Stimulated activated CD8-positive, alpha-beta memory T cell treated with anti-CD3 and anti-CD28 coated beads, Interleukin-12 subunit alpha, Interleukin-12 subunit beta, amount 100 ng/mL, for 1 hour (primary cell): ENCODE measurements at places on chromosomes 4 and X.

GRCh38 chr4:24370421-24370820 lies 213.9 kb downstream of the DHX15 start:
- no peak for DNase-seq

- no peak for DNase-seq
These were observed 455.6 kb upstream of the BOD1L1 start for GRCh38 chr4:14083150-14083549.

DNA sequence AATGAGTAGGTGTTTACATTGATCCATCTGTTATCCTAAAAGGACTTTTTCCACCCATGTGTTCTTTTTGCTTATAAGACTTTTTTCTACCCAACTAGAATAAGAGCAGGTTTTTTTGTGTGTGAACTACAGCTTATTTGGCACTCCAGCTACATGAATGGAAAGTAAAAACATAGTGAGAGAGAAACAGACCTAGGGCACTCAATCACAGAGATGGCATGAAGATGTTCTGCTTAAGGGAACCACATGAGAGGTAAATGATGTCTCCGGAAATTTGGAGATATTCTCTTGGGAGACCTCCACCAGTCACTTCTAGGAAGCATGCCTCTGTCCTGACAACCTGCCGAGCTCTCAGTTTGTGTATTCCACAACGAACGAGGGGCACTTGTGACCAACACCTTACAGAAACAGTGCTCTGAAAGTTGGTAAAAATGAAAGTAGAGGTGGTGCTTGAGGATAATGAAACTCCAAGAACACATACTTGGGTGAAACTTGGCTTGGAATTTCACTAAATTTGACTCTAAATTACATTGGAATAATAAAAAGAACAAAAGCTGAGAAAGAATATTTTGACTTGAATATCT lies 788.4 kb upstream of the GALNTL6 start:
- DNase-seq = no peak

GRCh38 chr4:130054908-130055307 lies 959.0 kb downstream of the C4orf33 start:
- no peak for DNase-seq

DNA sequence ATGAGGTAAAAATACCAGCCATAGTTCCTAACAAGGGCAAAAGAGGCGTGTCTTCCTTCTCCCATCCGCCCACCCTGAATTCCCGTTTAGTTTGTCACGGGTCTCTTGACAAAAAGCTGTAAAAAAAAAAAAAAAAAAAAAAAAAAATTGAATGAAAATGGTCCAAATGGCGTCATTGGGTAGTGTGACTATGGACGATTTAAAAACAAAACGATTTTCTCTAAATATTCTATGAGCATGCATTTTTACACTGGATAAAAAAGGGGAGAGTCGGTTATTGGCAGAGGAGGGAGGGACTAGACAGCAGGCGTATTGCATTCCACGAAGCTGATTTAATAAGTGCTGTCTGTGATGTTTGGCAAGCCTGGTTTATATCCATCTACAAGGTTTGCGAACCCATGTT lies at the start of gene FAM133A:
Gene FAM133A (plus strand): TSS at position 338 of the 403 bp plus-strand sequence. CDS start 35,214 bp downstream, outside the sequence.
- no peak for DNase-seq

- no peak for DNase-seq
These were observed 22.3 kb upstream of the EMCN start for GRCh38 chr4:100540131-100540530.

- DNase-seq = no peak
These were observed 33.0 kb downstream of the HDX start for GRCh38 chrX:84469226-84469625.

DNA sequence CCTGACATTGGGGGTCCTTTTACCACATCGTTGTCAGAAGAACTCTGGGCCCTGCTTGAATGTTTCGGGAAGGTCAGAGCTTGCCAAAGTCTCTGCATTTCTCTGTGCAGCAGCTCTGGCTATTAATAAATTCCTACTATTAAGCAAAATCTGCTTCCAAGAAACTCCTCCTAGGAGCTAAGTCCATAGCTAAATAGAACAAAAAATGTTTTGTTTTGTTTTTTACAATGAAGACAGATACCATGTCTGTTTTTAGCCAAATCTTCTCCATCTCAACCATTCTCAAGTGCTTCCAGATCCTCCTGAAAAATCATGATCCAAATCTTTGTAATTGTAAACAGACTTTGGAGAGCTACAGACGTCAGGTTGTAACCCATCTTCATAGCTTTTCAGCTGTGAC lies 161.6 kb downstream of the SPATA18 start:
- DNase-seq = no peak

- no peak for DNase-seq
These were observed 20.8 kb downstream of the ATP5ME start for GRCh38 chr4:653080-653821.

- no peak for DNase-seq
These were observed 12.1 kb upstream of the VSIG4 start for GRCh38 chrX:66051980-66052379.

GRCh38 chrX:136250191-136251040 lies 784 bp downstream of the MAP7D3 start:
- DNase-seq = peak; percentile 11

DNA sequence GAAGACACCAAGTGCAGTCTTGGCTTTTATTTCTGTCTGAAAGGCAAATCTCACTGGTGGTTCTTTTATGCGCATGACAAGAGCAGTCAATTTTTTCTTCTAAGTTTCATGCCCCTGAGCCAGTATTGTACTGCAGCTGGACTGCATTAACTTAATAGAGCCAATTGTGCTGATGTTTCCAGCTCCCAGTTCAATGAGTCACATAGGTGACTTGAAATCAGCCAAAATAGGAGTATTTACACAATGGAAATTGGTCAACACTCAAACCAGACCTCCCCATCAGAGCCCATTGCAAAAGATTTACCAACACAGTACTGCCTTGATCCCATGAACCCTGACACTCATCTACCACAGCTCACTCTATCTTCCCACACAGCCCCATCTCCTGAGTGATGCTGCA lies 100.3 kb upstream of the GUCY1A1 start:
- no peak for DNase-seq

- DNase-seq = no peak
These were observed 58.0 kb downstream of the SPCS3 start for GRCh38 chr4:176377780-176378179.

DNA sequence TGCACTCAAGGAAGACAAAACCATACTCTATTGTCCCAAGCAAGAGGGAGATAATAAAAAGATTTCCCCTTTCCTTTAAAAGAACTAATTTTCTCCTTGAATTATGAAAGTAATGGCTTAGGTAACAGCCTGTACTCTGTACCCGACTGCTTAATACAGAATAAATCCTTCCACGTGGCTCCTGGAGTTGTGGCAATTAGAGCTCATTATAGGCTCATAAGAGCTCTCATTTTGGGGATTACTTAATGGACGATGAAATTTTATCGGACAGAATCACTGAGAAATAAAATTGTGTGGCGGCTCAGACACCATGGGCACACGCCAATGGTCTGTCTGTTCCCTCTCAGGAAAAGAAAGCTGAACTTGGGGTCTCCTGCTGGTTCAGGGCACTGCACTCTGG lies 2.8 kb upstream of the GSX2 start:
- DNase-seq = no peak

DNA sequence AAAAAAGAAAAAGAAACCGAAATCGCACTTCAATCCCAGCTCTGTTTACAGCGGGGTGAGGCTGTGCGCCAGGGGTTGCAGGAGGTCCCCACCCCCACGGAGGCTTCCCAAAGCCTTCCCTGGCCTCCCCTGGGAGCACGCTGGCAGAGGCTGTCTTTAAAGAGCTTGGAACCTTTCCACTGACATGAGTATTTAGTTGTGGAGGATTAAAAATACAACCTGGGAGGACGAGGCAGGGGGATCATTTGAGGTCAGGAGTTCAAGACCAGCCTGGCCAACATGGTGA lies 69.1 kb downstream of the PPP2R2C start:
- no peak for DNase-seq
